ENCODE measurements at places on chromosomes 4 and X.

GRCh38 chr4:67725132-67725531 lies 24.2 kb upstream of the UBA6 start:
- no peak for DNase-seq

- DNase-seq: no peak
Measured at GRCh38 chrX:80812176-80812575, 2.5 kb upstream of the BRWD3 start.

- no peak for DNase-seq
Measured at GRCh38 chr4:183129675-183130074, 30.6 kb downstream of the WWC2 start.

DNA sequence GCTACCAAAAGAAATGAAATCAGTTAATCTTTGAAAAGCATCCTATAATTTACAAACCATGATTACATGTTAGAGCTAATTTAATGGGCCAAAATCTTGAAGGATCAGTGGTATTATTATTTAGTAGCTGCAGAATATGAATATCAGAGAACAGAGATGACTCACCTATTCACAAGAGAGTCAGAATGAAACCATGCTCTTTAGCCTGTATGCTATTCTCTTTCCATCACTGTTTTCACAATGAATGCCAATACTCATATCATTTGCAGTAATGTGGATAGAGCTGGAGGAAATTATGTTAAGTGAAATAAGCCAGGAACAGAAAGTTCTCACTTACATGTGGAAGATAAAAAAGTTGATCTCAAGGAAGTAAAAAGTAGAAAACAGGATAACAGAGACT lies 414.1 kb downstream of the CENPC start:
- no peak for DNase-seq

GRCh38 chr4:25938366-25938765 lies 24.3 kb downstream of the SMIM20 start:
- DNase-seq: peak; percentile 17

GRCh38 chrX:50375481-50376267 lies 95.0 kb downstream of the DGKK start:
- DNase-seq: no peak

DNA sequence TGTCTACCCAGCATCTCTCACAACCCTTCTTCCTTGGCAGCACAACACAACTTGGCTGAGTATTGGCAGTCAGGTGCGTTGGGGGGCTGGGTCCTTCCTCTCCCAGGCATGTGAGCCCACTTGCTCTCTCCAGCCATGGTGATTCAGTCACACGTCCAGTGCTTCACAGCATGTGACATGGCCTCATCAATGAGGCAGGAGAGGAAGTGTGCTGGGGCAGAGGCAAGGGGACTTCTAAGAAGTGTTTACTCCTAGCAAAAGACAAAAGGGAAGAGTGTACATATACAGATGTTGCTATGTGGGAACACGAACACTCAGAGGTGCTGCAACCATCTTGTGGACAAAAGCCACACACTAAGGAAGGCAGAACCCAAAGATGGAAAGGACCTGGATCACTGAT lies 380.8 kb downstream of the FBXW7 start:
- no peak for DNase-seq

DNA sequence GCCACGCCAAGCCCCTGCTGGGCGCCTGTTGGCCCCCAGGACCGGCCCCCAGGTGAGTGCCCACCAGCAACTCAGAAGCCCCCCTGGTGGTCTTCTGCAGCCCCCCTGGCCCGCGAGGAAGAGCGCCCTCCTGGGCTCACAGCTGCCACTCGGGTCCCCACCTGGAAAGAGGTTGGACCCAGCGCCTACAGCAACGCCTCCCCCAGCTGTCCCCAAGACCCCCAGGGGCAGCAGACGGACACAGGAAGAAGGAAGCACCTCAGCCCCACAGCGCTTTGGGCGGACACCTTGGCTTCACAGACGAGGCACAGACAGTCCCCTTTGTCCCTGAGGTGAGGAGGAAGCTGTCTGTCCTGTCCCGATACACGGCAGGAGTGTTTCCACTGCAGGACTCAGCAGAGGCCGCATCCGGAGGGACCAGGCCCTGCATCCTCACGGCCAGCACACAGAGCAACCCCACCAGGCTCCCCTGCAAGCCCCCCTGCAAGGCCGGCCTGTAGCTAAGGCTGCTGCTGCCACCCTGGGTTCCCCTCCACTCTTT lies 115.6 kb upstream of the NKX1-1 start:
- no peak for DNase-seq

- no peak for DNase-seq
Measured at GRCh38 chr4:150106886-150107285, 28.6 kb downstream of the DCLK2 start.

- peak; percentile 40 for DNase-seq
Measured at GRCh38 chr4:139988863-139989765, 164.9 kb downstream of the MAML3 start.

GRCh38 chr4:8709050-8709728 lies 116.6 kb downstream of the CPZ start:
- no peak for DNase-seq

GRCh38 chr4:38107818-38108217 lies 147.6 kb downstream of the PTTG2 start:
- DNase-seq: no peak

GRCh38 chr4:140309124-140309870 lies 64.1 kb upstream of the SCOC start:
- DNase-seq: no peak

DNA sequence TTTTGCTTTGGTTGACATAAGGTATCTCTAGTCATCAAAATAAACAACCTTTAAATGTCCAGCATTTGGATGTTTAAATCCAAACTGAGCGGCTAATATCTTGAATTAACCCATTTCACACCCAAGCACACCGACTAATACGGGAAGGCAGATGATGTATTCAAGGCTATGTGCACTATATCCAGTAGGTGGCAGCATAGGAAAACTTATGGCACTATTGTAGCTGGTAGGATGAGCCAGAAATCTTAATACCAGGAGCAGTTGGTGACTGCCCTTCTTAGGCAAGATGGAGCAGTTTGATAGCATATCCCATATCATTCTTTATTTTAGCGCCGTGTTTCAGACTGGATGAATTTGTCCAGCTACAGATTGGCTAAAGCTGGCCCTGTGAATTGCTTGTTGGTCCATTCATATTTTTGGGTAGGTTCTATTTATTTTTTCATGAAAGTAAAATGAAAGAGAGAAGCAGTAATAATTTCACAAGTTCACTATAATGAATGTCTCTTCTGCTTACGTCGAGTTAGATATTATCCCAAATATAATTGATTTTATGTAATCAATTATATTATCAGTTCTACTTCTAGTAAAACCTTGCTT lies 24.4 kb downstream of the UCHL1 start:
- DNase-seq: no peak
